ENCODE measurements at places on chromosomes 3 and 15.

DNA sequence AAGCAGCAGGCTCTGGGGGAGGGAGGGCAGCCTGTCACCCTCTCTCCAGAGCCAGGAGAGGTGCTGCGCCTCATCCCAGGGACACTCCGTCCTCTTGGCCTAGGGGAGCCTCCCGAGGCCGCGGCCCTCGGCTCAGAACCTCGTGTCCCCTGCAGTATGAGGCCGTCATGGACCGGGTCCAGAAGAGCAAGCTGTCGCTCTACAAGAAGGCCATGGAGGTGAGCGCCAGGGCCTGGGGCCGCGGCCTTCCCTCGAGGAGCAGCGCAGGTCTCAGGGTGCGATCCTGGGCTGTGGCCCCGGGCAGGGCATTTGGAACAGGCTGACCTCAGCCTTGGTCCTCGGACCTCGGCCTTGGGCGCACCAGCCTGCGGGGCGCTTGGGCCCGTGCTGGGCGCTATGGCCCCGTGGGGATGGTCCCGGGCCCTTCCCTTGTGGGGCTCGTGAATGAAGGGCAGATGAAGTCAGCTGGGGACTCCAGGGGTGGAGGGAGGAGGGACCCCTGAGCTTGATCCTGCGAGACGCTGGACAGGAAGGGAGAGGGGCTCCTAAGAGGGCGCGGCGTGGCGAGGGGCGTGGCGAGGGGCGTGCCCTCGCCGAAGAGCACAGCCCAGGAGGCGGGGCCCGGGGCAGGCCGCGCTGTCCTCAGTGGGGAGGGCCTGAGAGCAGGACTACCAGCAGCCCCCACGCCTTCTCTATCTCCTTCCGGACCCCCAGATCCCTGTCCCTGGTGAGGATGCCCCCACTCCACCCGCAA lies 32.9 kb downstream of the PSTPIP1 start:
- DNase-seq, result peak; percentile 26

- peak; percentile 65 for DNase-seq
Observed at GRCh38 chr15:69562564-69562963, 109.9 kb downstream of the RPLP1 start.

GRCh38 chr3:43729707-43730414 lies 39.1 kb downstream of the ABHD5 start:
- DNase-seq, result peak; percentile 82

DNA sequence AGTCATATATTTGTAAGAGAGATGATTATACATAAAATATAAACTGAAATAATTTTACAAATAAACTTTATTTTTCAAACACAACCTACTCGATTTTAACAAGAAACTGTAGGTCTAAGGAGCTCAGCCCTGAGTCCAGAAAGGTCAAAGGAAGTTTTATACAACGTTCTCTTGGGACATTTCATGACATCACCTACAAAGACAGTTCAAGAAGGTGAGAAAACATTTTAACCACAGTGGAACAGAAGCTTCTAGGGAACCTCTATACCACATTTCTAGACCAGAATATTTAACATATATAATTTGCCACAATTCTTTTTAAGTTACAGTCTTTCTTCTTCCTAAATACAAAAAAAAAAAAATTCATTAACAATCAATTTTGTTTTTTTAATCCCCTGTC lies 40.1 kb downstream of the CBLB start:
- no peak for DNase-seq

GRCh38 chr3:148815316-148816110 lies 12.1 kb upstream of the CPB1 start:
- no peak for DNase-seq

GRCh38 chr15:78768096-78768495 lies 43.2 kb downstream of the ADAMTS7 start:
- no peak for DNase-seq

DNA sequence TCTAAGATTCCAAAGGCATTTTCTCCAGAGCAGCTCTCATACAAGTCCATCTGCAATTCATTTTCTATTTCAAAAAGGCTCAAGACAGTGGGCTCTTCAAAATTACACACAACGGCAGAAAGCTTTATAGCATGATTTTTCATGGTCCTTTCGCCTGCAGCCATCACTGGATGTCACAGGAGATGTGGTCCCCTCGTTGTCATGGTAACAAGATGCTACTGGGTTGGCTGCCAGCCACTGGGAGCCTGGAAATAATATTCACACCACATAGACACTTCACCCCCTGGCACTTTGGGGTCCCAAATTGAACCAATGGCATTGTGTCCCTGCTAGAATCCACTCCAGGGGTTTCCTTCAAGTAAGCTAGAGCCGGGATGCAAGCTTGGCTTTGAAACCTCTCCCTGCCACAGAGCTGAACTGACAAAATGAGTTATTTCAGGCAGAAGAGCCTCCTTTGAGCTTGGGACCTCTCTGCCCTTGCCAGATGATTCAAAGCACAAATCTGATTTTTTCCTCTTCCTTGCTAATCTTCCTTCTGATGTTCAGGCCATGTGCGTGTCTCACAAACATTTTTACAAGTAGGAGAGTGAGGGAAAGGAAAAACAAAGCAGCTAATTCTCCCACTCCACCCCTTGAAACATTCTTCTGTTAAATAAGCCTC lies 512.6 kb upstream of the ADAMTS9 start:
- no peak for DNase-seq

DNA sequence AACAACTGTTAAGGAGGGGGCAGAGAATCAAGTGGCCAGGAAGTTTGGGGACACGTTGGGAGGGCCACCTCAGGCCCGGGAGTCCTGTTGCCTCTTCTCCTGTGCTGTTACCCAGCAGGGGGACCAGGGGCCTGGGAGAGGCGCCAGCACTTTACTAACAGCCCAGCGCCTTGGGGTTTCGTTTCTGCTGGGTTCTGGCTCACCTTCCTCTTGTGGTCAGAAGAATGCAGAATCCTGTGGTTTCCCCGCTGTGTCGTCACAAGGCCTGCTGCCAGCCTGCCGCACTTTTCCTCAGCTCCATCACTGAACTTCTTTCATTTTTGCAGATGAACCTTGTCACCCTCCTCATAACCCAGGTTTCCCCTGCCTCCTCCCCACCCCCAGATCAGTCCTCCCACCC lies 67.7 kb downstream of the SLC30A4 start:
- peak; percentile 74 for DNase-seq

DNA sequence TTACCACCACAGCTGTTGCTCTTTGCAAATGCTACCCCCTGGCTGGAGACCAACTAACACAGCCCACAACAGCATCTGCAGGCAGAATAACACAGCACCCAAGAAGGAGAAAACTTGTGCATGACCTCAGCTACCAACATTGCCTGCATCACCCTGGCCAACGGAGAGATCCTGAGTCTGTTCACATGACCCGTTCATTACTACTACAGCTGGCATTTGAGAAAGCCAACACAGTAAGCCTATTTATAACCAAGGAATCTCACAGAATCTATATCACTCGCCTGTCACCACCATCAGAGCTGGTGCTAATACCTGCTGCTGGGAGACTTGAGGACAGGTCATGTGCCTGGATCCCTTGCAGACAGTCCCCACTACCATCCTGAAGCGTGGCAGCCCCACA lies 215.2 kb downstream of the POLQ start:
- no peak for DNase-seq

DNA sequence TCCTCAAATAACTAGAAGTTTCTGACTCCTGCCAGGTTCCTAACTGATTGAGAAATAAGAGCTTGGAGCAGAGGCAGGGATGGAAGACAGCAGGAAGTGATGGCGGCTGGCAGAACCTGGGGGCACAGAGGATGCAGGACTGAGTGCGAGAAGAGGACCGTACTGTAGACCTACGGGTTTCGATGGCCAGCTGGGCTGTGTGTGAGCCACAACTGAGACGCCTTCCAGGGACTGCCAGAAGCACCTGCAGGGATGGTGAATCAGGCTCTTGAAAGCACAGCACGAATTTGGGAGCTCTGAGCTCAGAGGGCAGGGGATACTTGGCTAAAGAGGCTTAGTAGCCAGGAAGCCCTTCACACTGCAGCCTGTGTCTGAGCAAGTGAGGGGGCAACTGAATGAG lies 165.6 kb downstream of the ABHD5 start:
- DNase-seq, result no peak

DNA sequence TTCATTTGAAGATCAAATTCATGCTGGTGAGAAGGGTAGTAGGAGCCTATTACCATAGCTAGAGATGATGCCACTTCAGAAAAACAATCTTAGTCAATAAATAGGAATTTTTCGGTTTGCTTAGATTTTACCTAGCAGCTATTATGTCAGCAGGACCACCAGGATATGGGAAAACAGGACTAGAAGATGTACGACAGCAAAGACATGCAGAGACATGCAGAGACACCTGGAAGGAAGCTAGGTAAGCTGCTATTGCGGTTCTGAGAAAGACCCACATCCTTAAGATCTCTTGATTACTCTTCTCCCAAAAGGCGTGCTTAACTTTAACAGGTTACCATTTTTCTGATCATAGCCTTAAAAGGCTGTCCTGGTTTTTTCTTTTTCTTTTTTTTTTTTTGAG lies 64.8 kb upstream of the THSD4 start:
- no peak for DNase-seq

DNA sequence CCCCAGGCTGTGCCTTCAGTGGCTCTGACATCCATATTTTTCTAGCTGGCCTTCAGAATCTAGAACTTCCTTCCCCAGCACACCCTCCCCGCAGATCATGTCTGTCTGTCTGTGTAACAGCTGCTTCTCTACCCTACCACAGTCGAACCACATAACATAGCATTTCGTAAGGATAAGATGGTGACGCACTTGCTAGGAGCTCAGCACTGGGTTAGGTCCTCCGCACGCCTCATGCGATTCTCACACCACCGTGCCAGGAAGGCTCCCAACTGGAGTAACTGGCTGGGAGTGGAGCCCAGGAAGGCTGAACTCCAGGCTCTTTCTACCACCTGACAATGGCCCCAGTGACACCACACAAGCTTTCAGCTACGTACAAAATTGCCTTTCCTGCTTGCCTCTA lies 168.6 kb downstream of the STT3B start:
- DNase-seq, result no peak

DNA sequence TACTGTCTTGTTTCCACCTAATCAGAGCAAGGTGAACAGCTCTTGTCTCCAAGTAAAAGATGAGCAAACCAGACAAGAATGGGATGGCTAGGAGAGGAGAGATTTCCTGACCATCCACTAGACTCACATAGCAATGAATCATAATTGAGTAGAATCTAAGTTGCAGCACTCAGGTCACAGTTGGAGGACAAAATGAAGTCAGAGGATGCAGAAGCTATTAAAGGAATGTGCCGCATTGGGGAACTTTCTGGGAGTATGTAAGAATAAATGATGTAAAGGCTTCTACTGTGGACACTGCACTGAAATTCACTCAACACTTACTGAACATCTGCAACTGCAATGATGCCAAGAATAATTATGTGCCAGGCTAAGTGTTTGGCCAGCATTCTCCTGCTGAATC lies 217.4 kb upstream of the WNT5A start:
- no peak for DNase-seq

DNA sequence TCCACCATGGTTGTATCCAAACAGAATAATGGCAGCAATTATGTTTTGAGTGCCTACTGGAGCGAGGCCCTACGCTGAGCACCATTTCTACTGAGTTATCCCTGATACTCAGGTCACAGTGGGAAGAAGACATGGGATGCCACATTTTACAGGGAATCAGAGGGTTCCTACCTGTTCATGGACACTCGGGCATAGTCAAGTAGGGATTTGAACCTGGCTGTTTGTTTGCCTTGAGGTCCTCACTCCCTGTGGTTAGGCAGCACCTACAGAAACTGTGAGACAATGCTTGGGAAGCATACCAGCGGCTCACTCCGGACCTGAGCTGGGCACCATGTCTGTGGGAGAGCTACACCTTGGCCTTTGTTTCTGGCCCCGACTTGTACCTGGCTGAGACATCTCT lies 390.4 kb downstream of the LRTM1 start:
- DNase-seq, result no peak

- peak; percentile 65 for DNase-seq
Observed at GRCh38 chr3:187743195-187744141, 1.8 kb downstream of the BCL6 start.

DNA sequence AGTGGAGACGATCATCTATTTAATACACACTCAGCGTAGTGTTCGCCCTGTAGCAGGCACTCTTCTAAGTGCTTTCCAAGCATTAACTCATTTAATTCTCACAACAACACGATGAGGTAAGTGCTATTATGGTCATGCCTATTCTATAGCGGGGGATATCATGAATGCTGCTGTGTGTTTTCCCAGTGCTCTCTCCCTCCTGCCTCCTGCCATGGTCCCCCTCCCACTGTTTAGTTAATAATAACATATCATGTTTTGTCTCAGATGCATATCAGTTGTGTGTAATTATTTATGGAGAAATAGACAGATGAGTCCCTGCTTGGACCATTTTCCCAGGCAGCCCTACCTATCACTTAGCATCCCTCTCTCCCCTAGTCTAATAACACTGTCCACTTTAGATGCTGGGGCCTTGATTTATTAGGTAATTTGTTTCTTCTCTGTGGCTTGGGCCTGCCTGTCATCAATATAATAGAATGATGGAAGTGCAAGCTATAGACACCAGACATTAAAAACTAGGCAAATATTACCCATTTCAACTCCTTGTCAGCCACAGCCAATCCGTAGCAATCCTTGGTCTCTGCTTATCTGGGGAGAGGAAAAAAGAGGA lies 122.9 kb upstream of the TLE3 start:
- no peak for DNase-seq

- no peak for DNase-seq
Observed at GRCh38 chr3:195717852-195718476, 2.8 kb upstream of the MUC20 start.

DNA sequence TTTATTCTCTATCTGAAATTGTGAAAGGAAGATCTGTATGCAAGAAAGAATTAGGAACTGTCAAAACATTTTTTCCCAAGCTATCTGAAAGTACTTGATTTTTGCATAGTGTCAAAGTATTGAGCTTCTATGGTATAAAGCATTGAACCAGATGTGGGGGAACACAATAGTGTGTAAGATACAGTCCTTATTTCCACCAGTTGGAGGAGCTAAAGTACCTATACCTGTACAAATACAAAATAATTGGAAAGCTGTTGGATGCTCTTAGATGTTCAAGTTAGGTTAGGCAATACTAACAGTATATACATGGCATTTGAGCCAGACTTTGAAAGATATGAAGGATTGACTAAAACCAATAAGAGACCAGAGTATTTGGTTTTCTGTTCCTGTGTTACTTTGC lies 148.4 kb downstream of the B3GALNT1 start:
- no peak for DNase-seq

DNA sequence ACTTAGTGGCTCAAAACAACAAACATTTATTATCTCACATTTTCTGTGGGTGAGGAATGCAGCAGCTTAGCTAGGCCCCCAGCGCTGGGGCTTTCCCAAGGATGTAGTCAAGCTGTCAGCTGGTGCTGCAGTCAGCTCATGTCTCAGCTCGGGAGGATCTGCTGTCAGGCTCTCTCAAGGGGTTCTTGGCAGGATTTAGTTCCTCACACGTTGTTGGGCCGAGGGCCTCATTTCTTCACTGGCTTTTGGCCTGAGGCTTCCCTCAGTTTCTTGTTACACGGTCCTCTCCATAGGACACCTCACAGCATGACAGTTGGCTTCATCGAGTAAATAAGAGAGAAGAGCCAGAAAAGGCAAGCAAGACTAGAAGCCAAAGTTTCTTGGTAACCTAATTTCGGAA lies 13.7 kb upstream of the U2SURP start:
- DNase-seq, result no peak

- DNase-seq, result no peak
Observed at GRCh38 chr15:38202361-38202760, 50.3 kb upstream of the SPRED1 start.

All from colonic mucosa (tissue), 4 donors.